ENCODE measurements at places on chromosomes 1 and 21. TPM values are rescaled to one million over a fixed set of nuclear protein-coding genes. Genes with fewer than 3 reads are reported as not detected.

DNA sequence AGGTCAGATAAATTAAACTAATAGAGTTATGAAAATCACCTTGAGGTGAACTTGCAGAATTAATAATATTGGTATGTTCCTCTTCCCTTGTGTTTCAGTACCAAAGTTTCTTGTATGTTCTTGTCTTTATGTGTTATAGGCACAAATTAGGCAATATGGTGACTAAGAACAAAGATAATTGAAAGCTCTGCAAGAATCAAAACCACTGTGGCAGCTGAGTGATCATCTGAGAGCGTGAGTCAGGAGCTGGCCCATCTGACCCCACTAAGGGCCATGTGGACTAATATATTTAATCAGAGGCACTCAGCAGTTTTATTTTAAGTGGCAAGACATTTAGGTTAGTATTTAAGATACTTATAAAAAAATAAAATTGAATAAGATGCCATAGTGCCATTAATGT lies 12.8 kb upstream of the CASQ2 start:
- DNase-seq: no peak

- no peak for DNase-seq
These were observed 42.8 kb upstream of the IL12RB2 start for GRCh38 chr1:67264899-67265298.

DNA sequence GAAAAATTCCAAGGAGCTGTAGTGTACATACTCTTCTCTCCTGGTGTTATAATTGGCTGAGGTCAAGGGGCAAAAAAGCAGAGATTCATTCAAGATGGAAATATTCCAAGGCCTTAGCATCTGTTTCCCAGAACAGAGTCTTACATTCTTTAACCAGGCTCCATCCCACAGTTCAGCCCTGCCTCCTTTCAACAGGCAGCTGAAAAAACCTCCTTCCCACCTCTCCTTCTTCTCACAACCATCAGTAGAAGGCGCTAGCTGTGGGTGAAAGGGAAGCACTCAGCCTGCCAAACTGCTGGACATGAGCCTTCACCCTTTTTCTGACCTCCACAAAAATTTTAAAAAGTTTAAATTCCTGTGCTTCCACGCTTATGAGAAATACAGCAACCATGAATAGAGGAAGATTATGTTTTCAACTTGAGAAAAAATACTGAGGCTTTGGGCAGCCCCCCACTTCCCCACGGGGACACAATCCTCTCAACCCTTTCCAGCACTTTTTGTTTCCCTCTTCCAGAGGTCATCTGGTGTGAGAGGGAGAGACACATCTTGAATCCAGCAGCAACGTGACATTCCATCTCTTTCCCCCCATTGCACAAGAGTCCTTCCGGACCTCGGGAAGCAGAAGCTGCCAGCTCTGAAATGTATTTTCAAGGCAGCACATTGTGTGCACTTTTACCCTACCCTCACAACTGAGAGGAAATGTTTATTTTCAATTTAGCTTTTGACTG lies 43.2 kb upstream of the FMO2 start:
- peak; percentile 78 for DNase-seq

GRCh38 chr21:32520875-32521735 lies 64.2 kb downstream of the TCP10L start:
- DNase-seq: peak; percentile 90

GRCh38 chr1:226788965-226789364 lies 49.9 kb upstream of the ITPKB start:
- DNase-seq: no peak

DNA sequence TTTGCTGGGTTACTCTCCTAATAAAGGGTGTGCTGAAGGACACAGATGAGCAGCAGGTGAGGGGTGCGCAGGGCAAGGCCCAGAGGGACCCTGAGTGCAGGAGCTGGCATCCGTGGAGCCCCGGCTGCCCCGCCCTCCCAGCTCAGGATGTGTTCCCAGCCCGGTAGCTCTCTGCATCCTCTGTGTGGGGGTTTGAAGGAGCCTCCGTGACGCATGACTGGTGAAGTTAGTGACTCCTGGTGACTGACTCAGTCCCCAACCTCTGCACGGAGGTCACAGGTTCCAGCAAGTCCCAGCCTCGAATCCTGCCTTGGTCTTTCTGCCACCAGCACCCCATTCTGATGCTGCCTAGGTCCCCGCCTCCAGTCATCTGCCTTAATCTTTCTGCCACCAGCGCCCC lies 21.6 kb upstream of the TSPEAR start:
- DNase-seq: no peak

DNA sequence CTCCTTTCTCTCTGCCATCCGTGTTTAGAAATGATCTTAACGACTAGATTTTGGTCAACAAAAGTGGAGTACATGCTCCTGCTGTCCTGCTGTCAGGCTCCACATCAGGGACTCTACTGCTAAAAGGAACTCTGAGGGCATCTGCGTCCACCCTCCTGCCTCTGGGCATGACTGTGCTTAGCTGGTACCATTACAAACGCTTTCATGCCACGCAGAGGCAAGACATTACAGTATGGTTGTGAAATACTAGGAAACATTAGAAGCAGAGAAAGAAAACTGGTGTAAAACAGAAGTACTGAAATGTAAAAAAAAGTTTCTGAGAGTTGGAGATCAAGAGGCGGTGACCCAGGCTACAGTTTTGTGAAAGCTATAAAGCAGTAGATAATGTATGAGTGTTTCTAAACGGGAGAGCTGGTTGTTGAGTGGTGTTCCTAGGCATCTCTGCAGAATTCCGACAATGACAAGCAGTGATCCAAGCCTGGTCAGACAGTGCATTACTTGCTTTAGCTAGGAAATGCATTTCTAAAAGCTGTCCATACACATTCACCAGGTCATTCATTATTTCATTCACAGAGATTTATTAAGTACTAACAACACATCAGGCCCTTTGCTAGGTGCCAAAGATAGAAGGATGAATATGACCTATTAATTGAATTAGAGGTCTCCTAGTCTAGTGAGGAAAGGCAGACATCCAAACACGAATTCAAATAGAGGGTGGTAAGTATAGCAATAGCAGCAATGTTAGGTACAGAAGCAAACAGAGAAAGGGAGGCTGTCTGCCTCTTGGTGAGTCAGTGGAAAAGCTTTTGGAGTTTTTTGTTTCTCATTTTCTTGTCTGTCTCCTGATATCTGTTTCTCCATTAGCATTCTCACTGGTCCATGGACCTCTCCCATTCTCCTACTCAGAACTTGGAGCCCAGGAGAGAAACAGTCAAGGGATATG lies 401.9 kb downstream of the LMO4 start:
- DNase-seq: no peak

GRCh38 chr1:242524571-242525359 lies at the start of gene PLD5:
TSS of gene PLD5 (minus strand) at chr1:242524697.
- peak; percentile 79 for DNase-seq

DNA sequence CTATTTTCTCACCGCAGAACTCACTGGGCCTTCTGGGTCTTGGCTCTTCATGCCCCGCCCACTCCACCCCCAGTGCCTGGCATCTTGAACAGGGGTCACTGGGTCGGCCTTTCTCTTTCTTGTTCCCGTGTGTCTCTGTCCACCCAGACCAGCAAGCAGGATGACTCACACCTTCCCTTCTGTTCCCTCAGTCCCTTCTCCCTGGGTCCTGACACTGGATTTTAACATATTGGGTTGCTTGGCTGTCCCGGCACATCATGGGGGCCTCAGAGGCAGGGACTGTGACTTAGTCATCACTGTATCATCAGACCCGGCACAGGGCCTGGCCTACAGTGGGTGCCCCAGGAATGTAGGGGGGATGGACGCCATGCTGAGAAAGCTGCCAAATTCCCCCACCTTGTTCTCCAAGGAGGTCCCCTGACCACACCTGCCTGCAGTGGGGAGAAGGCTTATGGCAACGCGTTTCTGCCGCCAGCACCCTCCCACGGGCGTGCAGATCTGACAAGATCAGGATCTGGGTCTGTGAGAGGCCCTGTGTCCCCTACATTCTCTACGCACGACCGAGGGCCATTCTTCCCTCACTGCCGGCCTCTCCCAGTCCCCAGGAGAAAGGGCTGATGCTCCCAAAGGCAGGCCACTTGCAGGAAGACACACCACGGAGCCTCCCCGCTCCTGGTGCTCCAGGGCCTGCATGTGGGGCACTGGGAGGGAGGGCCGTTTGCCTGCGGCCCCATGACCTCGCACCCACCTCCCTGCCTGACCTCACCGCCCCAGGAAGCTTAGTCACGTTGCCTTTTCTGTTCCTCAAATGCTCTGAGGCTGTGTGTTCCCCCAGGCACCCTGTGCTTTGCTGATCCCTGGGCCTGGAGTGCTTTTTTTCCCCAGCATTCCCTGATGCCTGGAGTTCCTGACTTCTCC lies 157.2 kb upstream of the TMEM51 start:
- peak; percentile 61 for DNase-seq

- DNase-seq: no peak
These were observed 149.3 kb downstream of the AK5 start for GRCh38 chr1:77430966-77431690.

DNA sequence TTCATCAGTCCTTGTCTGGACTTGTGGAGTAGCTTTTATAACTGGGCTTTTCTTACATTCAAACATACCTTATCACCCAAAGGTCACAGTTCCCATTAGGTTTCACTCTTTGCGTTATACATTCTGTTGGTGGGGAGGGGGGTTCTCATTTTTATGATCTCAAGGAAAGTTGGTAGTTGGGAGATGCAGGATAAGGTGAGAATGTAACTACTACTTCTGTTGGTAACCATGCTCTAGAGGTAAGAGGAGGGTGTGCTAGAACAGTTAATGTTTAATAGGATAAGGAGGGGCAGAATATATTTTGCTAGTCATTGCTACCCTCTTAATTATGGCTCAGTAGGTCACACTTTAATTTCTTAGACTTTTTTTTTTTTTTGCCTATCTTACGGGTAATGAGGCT lies 10.7 kb downstream of the YBX1 start:
- no peak for DNase-seq

DNA sequence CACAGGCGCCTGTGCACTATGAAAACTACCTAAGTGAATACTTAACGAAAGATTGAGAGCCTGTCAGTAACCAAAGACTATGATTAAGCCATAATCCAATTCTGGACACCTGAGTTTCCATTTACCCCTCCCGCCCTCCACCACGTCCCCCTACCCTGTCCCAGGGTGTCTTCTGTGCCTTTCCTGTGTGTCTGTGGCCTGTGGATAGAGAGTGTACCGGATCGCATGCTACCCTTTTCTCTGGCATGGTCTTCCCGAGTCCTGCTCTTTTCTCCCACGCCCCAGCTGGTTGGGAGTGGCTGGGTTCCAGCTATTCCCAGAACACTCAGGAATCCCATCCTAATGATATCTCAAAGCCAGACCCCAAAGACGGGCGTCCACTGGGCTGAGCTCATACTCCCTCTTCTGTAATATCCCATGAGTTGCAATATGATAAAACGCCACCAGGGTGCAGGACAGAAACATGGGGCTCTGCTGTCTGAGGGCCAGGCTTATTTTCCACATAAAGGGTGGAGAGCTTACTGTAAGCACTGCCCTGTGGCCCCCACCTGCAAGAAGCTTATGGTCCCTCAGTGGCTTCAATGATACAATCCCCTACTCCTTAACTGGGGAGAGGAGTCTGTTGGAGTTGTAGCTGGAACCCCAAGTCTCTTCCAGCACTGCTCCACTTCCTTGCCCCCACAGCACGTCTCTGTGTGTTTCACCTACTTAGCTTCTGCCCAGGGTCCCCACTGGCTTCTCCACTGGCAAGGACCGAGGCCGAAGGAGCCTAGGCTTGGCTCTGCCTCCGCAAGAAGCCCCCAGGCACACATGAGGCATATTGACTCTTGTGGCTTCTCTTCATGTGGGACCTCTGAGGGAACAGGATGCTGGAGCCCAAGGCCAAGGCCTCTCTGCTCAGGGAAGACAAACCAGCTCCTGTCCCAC lies 17.6 kb upstream of the ALX3 start:
- DNase-seq: no peak

GRCh38 chr21:38282921-38283320 lies 26.1 kb downstream of the KCNJ15 start:
- no peak for DNase-seq

DNA sequence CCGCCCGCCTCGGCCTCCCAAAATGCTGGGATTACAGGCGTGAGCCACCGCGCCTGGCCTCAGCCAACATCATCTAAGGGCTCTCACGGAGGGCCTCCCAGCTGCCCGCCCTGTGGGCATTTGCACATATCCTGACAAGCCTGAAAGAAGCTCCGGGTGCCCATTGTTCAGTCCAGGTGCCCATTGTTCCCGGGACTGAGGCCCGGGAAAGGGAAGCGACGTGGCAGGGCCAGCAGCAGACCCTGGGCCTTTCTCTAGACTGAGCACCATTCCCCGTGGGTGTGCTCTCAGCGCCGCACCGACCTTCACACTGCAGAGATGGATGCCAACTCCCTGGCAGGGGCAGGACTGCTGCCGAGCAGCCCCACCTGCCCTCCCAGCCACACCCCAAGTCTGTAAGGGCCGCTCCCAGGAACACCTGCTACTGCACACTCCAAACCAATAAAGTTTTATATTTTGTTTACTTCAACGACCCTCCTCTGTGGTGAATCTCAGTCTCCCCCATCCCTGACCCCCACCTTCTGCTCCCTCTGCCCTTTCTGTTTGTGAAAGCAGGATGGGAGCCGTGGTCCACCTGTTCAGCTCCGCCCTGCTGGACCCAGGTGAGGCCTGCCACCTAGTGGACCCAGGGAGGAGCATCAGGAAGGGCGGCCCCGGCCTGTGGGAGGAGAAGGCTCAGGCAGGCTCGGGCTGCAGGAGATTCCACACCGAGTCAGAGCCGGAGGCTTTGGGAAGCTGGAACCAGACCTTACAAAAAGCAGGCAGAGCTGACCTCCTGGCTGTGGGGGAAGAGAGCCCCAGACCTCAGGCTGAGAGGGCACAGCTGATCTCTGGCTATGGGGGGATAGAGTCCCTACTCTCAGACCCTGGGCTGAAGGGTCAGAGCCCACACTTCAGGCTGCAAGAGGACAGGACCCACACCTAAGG lies 1.1 kb upstream of the TMEM82 start:
- peak; percentile 83 for DNase-seq

DNA sequence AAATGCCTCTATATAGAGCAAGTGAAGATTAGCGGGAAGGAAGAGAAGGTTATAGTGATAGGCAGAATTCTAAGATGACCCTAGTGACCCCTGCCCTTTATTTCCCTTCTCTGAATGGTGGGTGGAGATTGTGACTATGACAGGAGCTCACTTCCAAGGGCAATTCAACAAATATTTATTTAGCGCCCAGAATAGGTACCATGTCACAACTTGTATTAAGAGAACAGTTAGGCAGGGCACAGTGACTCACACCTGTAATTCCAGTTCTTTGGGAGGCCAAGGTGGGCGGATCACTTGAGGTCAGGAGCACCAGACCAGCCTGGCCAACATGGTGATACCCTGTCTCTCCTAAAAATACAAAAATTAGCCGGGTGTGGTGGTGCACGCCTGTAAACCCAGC lies 236.0 kb upstream of the POGK start:
- DNase-seq: no peak

- DNase-seq: no peak
These were observed 58.9 kb upstream of the COL6A1 start for GRCh38 chr21:45922648-45923047.

- DNase-seq: no peak
These were observed 46.1 kb downstream of the CHAF1B start for GRCh38 chr21:36431252-36431651.

PIK3R3 gene
- 49.8 TPM for total RNA-seq

NDUFS2 gene
- 55.3 TPM for total RNA-seq

KIFAP3 gene
- total RNA-seq: 36.0 TPM

DEPDC1 gene
- total RNA-seq: not detected

TNFRSF8 gene
- 4.7 TPM for total RNA-seq

Data from aorta (tissue), 5 donors.